ENCODE measurements at places on chromosomes 6 and 20. TPM values are rescaled to one million over a fixed set of nuclear protein-coding genes. Genes with fewer than 3 reads are reported as not detected.

CCN2 gene
- 199 TPM for polyA plus RNA-seq

- no peak for DNase-seq
These were observed 39.2 kb upstream of the KCNG1 start for GRCh38 chr20:51062065-51062464.

- no peak for DNase-seq
These were observed 230.9 kb downstream of the CDC5L start for GRCh38 chr6:44618371-44618770.

- DNase-seq = no peak
These were observed 135.4 kb downstream of the ZMYND8 start for GRCh38 chr20:47221036-47221625.

DNA sequence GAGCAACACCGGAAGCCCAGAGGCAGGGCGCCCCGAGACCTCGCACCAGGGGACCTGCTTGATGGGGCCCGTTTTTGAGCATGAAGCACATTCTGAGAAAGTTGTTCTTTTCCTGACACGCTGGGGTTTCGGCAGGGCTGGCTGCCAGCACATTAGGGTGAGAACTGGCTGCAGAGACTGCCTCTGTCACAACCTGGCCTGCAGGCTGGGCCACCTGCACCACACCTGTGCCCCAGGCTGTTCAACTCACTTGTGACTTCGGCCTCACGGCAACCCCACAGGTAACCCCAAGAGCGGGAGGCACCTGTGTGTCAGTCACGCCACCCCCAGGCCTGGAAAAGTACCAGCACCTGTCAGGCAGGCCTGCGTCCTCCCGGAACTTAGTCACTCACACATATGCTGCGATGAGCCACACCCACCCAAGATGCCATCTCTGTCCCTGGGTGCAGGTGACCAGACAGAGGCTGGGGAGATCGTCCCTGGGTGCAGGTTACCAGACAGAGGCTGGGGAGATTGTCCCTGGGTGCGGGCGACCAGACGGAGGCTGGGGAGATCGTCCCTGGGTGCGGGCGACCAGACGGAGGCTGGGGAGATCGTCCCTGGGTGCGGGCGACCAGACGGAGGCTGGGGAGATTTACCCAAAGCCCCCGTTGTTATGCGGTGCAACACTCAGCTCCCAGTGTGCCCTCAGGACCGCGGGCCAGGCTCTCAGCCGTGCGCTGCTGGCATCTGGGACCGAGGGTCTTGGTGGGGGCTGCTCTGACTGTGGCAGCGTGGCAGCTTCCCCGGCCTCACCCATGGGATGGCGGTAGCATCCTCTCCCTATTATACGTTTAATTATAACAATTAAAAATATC, 82.5 kb upstream of the BHLHE23 start:
- no peak for DNase-seq

- no peak for DNase-seq
These were observed 659.4 kb downstream of the TENT5A start for GRCh38 chr6:81093051-81093450.

DNA sequence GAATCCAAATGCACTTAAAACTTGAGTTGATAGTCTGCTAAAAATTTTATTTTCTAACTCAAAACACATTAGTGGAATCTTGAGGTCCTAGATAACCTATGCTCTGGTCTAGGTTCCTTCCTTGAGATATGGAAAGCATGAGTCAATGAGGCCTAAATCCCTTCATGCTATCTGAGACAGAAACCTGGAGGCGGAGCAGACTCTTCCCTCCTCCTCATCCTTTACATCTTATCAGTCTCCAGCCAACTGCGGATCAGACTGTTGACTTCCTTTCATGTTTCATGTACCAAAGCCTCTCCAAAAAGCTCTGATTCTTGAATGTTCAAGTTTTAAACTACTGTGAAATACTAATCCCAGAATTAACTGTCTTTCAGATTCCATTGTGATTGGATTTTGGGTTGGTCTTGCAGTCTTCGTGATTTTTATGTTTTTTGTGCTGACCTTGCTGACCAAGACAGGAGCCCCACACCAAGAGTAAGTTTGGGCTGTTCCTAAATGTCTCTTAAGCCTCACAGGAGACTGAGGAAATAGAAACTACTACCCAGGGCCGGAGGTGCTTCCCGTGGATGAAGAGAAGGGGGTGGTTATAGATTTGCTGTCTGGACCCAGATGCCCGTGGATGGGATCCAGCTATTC, 29.1 kb downstream of the MRAP2 start:
- DNase-seq = no peak

GRCh38 chr6:163348789-163349680, 65.5 kb upstream of the QKI start:
- DNase-seq = no peak

GRCh38 chr6:21739838-21740237, 146.3 kb downstream of the SOX4 start:
- DNase-seq = no peak

SLC17A1 gene
- polyA plus RNA-seq = 24.6 TPM

IL17F gene
- polyA plus RNA-seq = 0.53 TPM

GRCh38 chr6:169971081-169971861, 219.8 kb downstream of the ERMARD start:
- no peak for DNase-seq

BPI gene
- polyA plus RNA-seq = 1.2 TPM

GRCh38 chr6:179340-179950, 112.8 kb upstream of the DUSP22 start:
- DNase-seq = no peak

TCF15 gene
- polyA plus RNA-seq = 1.9 TPM

DNA sequence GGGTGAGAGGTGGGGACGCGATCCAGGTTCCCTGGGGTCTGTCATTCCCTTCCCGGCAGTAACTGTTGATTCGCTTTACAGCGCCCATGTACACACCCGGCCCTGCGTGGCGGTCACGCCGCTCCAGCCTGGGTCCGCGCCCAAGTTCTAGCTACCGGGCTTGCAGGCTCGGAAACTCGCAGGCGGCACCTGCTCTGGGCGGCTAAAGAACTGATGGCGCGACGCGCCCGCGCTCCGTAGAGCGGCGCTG, 1.4 kb upstream of the POU3F2 start:
- no peak for DNase-seq

- no peak for DNase-seq
These were observed 25.6 kb downstream of the SIRPA start for GRCh38 chr20:1920826-1921225.

GRCh38 chr20:7601431-7601830, 338.8 kb downstream of the HAO1 start:
- no peak for DNase-seq

MAP3K5 gene
- polyA plus RNA-seq = 8.4 TPM

DNA sequence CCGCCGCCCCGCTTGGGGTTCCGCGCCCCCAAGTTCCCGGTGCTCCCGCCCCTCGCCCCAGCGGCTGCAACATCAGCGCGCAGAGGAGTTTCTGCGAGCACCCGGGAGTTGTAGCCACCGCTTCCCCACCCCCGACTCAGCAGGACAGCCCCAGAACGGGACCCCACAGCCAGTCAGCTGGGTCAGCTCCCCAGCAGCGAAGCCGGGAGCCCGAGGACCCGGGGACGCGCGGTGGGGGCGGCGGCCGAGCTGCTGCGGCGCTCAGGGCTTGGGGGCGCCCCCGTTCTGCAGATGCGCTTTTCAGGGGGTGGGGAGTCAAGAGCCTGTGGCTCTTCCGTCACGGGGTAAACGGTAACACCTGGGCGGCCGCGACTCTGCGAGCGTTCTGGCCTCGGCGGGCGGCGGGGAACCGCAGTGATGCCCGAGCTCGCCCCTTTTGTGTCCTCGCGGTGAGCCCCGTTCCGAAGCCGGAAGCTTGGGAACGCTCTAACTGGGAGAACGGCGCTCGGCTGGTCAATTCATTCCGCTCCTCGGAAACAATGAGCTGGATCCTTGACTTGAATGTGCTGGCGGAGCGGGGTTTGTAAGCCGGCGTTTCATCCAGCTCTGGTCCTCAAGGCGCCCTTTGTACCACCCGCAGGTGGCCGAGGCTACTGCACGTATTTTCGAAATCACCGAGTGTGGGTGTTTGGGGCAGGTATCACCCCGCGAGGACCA, 774 bp downstream of the PLEKHG1 start:
- peak; percentile 88 for DNase-seq

LZTS3 gene
- polyA plus RNA-seq = 19.9 TPM
